Stimulated activated CD8-positive, alpha-beta memory T cell treated with anti-CD3 and anti-CD28 coated beads, Interleukin-4, amount 100 ng/mL, for 24 hours (primary cell): ENCODE measurements at places on chromosomes 7 and 10.

- DNase-seq = no peak
These were observed 47.6 kb downstream of the SUGCT start for GRCh38 chr7:40182452-40182851.

DNA sequence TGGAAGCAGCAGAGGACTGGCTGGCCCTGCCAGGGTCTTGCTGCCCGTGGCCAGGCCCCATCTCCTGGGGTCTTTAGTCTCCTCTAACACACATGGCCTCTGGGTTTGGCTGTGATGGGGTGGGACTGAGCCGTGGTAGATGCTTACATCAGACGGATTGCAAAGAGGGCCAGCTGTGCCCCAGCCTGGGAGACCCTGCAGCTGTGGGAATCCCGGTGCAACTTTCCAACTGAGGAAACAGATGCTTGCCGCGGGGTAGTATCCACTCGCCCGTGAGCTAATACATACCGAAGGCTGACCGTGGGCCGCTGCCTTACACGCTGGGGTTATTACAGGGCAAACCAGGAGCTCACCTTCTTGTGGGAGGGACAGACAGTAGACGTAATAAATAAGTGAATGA, 24.1 kb upstream of the SH2B2 start:
- DNase-seq = no peak

DNA sequence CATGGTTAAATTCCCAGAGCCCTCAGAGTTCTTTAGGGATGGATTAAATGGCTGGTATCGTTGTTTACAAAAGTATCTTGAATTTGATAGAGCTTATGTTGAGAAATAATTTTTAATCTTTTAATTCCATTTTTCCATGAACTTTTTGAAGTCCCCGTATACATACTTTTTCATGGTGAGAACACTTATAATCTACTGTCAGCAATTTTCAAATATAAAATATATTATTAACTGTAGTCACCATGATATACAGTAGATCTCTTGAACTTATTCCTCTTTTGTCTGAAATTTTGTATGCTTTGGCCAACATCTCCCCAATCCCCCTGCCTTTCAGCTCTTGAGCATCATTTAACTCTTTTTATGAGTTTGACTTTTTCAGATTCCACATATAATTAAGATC, 9.4 kb downstream of the EFCAB10 start:
- DNase-seq = no peak

- DNase-seq = no peak
These were observed 881 bp upstream of the SSBP1 start for GRCh38 chr7:141737118-141737835.

GRCh38 chr7:3780525-3780924, 479.5 kb downstream of the SDK1 start:
- DNase-seq = no peak

DNA sequence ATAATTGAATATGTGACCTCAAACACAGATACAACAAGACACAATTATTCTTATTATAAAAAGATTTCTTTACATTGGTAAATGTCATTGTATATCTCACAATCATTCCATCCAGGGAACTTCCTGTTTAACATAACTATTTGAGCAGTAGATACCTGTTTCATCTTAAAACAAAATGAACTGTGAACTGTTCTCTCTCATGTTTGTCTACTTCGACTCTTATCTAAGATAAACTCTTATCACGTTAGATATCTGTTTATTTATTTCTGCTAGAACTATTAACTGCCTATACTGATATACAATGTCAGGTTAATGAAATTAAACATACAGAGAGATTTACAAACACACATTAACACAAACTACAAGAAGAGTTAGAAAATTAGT, 20.1 kb downstream of the ANK3 start:
- DNase-seq = no peak

DNA sequence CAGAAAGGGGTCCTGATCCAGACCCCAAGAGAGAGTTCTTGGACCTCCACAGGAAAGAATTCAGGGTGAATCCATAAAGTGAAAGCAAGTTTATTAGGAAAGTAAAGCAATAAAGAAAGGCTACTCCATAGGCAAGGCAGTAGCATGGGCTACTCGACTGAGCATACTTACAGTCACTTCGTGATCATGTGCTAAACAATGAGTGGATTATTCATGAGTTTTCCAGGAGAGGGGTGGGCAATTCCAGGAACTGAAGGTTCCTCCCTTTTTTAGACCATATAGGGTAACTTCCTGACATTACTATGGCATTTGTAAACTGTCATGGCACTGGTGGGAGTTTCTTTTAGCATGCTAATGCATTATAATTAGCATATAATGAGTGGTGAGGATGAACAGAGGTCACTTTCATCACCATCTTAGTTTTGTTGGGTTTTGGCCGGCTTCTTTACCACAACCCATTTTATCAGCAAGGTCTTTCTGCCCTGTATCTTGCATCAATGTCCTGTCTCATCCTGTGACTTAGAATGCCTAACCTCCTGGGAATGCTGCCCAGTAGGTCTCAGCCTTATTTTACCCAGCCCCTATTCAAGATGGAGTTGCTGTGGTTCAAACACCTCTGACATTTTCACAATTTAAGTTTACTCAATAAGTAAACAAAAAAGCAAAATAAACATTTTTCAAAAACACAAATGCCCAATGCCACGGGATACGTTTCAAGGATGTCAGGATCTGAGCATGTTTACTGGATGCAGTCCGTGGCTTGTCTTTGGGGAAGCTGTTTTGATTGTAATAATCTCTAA, 37.0 kb downstream of the ALOX5 start:
- no peak for DNase-seq

GRCh38 chr7:150378115-150378852, 846 bp upstream of the ZNF775 start:
- DNase-seq = no peak

DNA sequence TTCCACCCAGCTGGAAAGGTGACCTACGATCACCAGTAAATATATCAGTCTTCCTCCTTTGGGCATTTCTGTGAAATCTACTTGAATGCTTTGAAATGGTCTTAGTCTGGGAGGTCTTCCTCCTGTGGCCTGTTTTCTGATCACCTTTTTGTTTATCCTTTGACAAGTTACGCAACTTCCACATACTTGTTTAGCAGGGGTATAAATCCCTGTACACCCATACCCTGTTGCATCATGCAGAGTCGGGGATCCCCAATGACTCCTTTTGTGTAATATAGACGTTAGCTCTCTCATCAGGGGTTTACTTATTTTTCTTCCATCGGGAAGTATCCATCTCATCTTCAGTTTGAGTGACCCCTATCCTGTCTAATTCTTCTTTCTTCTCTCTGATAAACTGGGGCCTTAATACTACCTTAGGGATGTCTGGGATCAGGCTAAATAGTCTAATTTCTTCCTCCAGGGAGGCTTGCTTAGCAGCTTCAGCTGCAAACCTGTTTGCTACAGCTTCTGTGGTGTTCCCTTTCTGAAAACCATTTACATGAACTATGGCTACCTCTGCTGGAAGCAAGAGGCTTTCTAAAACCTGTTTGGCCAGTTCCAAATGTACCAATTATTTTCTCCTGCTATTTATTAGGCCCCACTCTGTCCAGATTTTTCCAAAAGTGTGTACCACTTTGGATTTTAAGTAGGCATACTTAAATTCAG, 25.8 kb downstream of the MAPK8 start:
- no peak for DNase-seq

- DNase-seq = no peak
These were observed 43.2 kb upstream of the GSAP start for GRCh38 chr7:77459311-77459726.

DNA sequence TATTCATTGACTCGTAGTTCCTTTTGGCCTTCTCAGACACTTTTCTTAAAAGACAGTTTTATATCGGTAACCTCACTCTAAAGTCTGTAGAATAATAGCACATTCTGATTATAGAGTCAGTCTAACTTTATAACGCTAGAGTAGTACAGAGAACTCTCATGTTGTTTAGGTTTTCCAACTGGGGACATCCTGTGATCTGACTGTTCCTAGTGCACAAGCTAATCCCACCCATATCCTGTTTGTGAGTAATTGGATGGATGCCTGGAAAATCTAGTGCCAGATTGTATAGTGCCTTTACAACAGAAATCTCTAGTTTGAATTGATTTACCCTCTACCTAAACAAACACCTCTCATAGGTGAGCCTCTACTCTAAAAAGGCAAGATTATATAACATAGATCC, 107.4 kb downstream of the ZEB1 start:
- DNase-seq = no peak

- no peak for DNase-seq
These were observed 13.7 kb downstream of the LBX1 start for GRCh38 chr10:101215397-101216206.

DNA sequence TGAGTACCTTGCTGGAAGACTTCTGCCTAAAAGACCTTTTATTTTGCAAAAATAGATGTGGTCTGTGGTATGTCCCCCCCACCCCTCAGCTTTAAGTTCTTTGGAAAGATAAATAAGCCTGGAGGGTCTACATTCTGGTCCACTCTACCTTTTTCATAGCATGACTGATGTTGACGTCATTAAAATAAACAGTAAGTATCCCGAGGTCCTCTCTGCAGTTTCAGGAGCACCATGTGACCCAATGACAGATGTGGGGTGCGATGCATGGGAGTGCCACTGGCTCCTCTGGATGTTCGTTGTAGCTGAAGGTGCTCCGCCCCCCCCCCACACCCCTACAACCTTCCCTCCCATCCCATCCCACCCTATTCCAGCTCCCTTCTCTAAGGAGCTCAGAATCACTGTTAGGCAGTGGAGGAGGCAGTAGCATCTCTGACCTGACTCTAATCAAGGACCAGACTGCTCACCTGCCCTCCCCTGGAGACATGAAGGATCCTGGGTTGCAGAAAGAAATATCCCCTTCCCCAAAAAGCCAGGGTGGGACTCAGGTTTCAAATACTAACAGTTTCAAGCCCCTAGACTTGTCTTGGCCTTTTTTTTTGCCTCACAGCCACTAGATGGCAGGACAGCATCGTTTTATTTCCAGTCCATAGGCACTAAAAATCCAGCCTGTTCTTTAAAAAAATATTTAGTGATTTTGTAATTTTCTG, 25.1 kb downstream of the CASP7 start:
- DNase-seq = no peak

DNA sequence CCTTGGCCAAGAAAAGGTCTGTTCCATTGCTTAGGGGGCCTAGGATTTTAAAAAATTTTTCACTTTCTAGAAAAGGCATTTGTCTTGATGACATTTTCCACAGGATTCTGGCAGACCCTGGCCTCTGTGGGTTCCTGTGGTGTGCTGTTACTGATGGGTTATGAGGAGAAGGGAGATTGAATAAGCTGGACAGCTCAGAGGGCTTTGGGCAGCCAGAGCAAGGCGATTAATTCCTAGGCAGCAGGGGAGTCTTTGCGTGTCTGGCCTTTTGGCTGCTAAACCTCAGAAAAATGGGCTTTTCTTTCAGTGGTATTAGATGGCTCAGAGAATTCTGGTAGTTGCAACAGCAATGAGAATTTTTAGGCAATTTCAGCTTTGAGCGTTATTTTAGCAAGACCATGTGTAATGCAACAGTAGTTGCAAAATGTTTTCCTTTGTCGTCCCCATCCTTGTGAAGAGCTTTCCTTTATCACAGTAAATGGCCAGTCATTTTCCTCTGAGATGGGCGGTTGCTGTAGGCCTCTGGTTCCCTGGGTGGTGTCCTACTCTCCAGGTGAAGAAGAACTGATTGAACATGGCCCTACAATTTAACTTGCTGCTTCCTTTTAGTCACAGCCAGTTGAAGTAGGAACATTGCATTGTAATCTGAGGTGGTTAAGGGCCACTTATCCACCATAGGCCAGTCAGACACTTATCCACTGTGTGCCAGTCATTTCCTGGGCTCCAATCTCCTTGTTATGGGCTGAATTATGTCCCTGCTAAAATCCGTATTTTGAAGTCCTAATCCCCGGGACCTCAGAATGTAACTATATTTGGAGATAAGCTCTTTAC, 43.2 kb downstream of the SH2D4B start:
- no peak for DNase-seq

DNA sequence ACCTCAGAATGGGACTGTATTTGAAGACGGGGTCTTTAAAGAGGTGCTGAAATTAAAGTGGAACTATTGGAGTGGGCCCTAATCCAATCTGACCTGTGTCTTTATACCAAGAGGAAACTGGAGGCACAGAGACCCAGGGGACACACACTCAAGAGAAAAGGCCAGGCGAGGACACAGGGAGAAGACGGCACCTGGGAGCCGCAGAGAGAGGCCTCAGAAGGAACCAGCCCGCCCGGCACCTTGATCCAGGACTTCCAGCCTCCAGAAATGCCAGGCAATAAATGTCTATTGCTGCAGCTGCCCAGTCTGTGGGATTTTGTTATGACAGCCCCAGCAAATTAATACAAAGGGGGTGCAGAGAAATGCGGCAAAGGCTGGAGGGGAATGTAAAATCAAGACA, 10.5 kb downstream of the CARD11 start:
- DNase-seq = no peak

DNA sequence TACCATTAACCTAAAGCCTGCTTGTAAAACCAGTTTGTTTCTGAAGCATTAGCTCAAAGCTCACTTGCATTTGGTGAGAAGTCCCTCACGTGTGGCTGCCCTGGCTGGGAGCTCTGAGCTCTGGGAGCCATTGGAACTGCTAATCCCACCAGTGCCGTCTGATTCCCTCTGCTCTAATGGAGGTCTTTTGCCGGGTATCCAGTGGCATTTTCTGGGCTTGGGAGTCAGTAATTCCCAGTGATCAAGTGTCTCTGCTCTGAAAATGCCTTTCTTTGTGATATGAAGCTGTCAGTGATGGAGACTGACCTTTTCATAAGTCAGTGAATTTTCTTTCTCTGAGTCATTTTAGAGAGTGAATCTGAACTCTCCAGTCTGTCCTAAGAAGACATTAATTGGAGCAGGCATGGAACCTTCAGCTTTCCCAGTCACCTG, 36.9 kb upstream of the FAM20C start:
- no peak for DNase-seq

DNA sequence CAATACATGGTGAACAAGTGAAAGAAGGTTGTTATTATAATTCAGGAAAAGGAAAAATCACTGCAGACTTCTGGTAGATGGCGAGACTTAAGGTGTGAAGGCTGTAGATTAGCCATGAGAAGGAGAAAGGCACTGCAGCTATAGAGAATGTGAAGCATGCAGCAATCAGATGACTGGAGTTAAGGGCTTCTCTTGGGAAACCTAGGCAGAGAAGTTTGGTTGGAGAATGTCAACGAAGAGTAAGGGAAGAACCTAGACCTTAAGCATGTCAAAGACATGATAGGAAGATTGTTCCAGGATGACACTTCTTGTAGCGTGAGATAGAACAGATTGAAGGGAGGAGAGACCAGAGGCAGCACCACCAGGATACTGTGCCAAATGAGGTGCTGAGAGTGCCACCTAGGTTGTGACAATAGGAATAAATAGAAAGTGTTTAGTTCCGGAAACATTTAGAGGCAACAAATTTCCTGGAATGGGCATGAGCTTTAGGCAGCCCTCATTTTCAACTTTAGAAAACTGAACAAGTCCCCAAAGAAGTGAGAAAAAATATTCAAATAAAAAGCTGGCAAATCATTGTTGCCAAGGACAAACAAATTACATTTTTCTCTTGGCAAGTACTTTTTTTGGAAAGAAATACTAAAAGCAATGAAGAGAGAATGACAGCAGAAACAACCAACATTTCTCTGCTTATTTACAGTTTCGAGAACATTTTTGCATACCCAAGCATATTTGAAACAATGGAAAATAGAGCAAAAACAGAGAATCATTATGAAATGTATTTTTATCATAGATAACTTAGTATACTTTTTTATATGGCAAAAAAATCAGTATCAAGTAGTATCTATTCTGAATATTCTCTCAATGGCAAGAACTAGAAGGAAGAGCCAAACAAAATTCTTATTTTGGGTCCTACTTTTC, 4.9 kb downstream of the LRRC17 start:
- DNase-seq = no peak
